ENCODE measurements at places on chromosomes 1 and 21. TPM values are rescaled to one million over a fixed set of nuclear protein-coding genes. Genes with fewer than 3 reads are reported as not detected.

GRCh38 chr1:18350747-18351146, 130.0 kb upstream of the KLHDC7A start:
- DNase-seq: no peak

Gene IL19
- 0.19 TPM for total RNA-seq

DNA sequence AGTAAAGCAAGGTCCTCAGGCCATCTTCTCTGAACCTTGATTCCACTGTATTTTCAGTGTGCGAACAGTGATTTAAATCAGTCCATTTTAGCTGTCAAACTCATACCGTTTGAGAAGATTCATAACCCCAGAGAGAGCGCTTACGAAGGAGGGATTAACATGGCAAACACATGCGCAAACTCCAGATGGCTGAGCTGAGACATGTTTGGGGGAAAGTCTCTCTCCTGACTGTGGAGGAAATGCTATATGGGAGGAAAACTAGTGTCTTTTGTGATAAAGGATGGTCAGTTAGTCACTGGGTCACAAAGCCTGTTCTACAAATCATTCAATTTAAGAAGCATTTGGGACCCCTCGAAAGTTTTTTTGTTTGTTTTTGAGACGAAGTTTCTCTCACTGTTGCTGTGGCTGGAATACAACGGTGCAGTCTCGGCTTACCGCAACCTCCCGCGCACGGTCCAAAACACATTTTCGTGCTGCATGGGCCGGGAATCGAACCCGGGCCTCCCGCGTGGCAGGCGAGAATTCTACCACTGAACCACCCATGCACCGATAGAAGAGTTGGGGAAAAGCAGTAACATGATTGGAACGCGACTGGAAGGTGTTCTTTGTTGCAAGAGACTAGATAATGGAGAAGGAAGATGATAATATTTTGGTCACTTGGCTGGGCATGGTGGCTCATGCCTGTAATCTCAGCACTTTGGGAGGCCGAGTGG, 58.4 kb upstream of the CXADR start:
- DNase-seq: peak; percentile 6

- no peak for DNase-seq
These were observed 1171.8 kb upstream of the B3GALT2 start for GRCh38 chr1:194358208-194358581.

DNA sequence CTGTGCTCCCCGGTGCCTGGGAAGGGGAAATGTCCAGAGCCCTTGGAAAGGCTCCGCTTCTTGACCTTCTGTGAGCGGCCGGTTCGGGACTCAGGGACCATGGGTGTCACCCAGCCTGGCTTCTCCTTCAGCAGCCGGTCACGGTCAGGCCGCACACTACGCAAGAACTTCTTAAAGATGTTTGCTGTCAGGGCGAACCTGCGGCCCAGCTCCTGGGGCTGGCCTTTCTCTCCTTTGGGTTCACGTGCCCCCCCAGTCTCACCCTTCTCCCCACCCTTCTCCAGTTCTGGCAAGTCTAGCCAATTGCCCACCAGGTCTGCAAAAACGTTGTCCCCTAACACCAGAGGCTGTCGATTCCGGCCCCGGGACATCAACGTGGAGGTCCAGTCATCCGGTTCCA, 12.1 kb downstream of the INKA2 start:
- DNase-seq: no peak
